ENCODE measurements at places on chromosomes 5 and 9.

DNA sequence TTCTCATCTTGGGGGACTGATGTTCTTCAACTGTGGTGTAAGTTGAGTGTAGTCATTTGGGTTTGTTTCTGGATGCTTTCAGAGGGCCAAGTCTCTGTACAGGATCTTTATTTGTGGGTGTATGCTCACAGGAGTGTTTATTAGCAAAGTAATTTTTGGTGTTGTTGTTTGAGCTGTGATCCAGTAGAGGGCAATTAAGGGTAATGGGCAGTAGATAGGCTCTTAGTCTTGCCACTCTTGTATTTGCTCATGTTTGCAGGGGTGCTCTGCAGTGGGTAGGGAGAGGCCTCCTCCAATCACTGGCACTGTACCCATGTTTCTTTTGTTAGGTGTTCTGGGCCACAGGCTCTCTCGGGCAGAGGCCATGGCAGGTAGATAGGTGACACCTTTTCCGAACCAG, 45.9 kb upstream of the ITGA2 start:
- DNase-seq, result no peak

GRCh38 chr9:124300312-124300711, 42.6 kb downstream of the NEK6 start:
- no peak for DNase-seq

DNA sequence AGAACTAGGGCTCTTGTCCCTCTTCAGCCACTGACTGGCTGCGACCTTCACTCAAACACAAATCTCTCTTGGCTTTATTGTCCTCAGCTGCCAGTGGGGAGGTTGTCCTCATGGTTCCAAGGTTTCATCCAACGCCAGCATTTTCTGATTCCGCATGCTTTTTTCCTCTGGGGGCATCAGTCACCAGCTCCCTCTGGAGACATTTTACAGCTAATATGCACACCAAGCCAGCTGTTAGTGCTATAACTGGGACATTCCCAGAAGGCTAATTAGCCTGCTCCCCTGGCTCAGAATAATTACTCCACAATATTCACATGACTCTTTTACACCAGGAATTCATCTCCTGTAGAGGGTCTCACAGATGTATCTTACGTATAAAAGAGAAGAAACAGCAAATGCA, 193.6 kb upstream of the ANKRD55 start:
- DNase-seq, result no peak

DNA sequence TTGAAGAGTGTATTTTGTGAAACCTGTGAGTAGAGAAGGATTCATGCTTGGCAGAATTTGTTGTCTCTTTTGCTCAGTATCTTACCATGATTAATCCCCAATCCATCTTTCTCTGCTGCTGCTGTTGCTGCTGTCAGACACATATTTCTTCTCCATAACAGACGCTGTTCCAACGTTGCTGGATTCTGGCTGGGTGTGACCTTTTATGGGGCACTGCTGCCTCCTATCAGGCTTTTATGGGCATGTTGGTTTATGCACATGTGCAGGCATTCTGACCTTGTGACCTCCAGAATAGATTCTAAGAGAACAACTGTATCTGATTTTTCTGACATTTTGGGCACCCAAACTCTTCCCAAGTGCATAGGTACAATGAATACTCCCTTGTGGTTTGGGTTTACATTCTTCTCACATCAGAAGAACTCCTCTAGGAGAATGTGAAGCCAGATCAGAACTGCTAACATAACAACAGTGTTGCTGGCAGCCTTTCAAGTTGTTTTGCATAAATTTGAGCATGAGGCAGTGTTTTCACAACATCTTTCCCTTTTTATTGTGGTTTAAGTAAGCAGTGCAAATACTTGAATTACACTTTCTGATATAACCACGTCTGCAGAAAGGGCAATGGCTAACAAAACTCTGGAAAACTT, 9.2 kb upstream of the ISL1 start:
- no peak for DNase-seq

- no peak for DNase-seq
These were observed 66.2 kb downstream of the MVB12B start for GRCh38 chr9:126392662-126393371.

GRCh38 chr5:148083203-148083602, 19.4 kb downstream of the SPINK5 start:
- DNase-seq, result no peak

DNA sequence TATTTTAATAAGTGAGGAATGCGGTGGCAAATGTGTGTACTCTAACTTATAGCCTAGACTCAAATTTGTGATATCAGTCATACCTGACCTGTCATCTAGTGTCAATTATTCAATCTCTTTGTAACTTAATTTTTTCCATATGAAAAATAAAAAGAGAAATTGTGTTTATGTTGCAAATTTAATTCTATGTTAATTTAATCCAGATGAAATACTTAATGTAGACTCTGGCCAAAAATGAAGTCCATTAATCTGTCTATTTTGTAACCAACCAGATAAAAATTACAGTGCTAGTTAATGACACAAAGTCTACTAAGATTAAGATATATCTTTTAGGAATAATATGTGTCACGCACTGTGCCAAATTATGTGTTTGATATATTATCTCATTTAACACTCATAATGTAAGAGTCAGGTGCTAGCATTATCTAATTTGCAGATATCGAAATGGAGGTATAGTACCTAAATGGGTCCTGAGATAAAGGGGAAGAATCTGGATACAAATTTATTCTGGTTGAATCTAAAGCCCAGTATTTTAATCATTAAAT, 712.1 kb downstream of the KCTD16 start:
- DNase-seq, result no peak

- DNase-seq, result no peak
These were observed 105.9 kb upstream of the IER5L start for GRCh38 chr9:129283705-129284606.

DNA sequence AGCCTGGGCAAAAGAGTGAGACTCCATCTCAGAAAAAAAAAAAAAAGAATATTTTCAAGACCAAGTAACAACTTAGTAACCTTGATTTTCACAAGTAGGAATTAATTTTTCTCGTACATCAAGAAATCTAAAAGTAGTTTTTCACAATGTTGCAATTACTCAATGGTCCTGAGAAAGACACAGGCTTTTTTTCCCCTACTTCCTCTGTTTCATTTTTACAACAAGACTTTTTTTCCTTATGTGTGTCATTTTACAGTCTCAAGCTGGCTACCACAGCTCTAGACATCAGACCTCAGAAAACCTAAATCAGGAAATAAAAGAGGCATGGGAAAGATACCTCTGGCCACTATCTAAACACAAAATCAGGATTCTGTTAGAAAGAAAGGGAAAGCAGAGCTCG, 45.9 kb downstream of the WDR36 start:
- no peak for DNase-seq

DNA sequence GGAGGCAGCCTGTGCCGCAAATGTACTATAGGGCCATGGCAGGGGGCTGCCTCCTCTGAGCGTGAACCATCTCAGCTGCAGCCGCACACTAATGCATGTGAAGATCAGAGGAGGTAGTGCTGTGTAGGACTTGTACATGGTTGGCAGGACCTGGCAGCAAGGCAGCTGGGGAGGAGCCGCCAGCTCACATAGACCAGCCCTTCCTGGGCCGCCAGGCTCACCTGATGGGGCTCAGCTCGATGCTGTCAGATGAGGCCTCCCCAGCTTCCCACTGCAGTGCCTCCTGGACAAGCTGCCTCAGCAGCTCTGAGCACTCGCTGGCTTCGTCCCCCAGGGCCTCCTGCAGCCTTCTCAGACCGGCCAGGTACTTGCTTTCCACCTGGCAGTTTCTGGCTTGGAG, 18.0 kb upstream of the CORO2A start:
- no peak for DNase-seq

Measured in GOT3 (cell line).